Muscle of leg (tissue), 16 donors: ENCODE measurements at places on chromosomes 11 and 22.
A peak's percentile ranks its signal among the peaks of the same experiment; 100 is the strongest.

GRCh38 chr22:28208036-28208435 is 289.0 kb upstream of the PITPNB start:
- H3K27me3 ChIP-seq, result no peaks in the 10 kb centered on the region
- no peak for DNase-seq
- no peaks in the 10 kb centered on the region for H3K4me1 ChIP-seq
- H3K4me3 ChIP-seq, result no peak overlapping the region
- no peaks in the 10 kb centered on the region for H3K36me3 ChIP-seq

DNA sequence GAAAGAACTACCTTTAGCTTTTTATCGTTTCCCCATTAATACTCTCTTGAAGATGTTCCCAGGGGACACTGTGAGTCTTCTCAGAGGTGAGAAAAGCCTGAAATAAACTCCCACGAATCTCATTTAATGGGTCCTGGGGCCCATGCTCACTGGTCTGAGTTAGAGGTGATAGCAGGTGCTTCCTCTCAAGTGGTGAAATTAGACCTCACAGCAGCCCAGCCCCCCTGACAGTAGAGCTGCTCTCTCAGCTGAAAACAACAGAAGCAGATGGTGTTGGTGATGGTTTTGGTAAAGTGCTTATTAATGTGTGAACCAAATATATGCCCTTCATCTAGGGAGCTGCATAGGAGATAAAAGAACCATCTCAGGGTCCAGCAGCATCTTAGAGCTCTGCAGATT is 76.8 kb upstream of the VPREB1 start:
- H3K4me3 ChIP-seq, result no peak overlapping the region
- no peak overlapping the region for H3K27ac ChIP-seq
- H3K36me3 ChIP-seq, result no peaks in the 10 kb centered on the region
- H3K27me3 ChIP-seq, result peaks cover 21% of the 10 kb centered on the region

DNA sequence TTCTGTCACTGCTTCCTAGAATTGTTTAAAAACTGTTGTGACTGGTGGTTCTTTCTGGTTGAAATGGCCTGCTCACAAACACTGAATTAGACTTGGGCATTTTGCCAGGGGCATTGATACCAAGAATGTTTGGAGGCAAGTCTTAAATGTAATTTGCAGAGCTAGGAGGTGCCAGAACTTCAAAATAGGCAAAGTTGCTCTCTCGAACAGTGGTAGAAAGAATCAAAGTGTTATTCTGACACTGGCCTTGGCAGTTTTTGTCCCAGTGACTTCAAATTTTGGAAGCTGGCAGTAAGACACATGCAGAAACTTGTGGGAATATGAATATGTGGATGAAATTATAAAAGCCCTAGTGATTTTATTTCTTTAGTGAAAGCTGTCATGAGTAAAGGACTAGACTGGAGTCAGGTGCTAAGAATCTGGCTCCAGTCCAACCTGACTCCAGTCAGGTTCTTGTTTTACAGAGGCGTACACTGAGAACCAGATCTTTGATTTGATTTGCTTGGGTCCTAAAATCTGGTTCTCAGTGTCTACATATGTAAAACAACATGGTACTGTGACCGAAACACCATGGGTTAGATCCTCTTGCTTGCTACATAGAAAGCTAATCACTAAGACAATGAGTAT is 20.9 kb downstream of the SVIP start:
- no peaks in the 10 kb centered on the region for H3K36me3 ChIP-seq
- H3K27ac ChIP-seq, result peak overlapping the region; percentile 74
- H3K4me1 ChIP-seq, result peaks cover 3% of the 10 kb centered on the region
- DNase-seq, result no peak
- no peaks in the 10 kb centered on the region for H3K27me3 ChIP-seq

- DNase-seq, result no peak
- no peaks in the 10 kb centered on the region for H3K4me1 ChIP-seq
- no peaks in the 10 kb centered on the region for H3K27me3 ChIP-seq
These were observed 19.8 kb downstream of the GALNT18 start for GRCh38 chr11:11602011-11602410.

DNA sequence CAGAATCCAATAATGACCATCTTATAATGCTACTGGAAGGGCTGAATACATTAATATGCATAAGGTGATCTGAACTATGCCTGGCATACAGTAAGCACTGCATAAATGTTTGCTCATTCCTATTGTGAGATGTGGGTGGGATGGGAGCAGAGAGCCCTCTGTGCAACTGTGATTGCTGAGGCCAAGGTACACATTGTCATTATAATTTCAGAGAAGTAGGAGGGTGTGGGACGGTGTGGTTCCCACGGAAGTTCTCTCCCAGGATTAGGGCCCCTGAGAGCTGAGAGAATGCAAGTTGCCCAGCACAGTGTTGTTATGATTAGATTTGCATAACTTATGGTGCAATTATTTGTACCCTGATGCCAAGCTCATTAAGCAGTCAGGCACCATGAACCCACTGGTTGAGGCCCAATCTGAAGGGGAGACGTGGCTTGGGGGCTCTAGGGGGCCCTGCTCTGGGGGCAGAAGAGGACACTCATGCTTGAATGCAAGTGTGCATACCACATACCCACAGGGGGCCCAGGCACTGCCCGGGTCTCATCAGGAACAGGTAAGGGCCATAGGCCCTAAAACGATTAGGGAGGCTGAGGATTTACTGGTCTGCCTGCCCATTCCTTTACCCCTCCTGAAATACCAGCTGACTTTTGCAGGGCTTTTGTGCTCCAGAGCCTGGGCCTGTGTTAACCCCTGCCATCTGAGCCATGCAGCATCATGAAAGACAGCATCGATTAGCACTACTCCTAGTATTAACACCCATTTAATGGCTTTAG is 72.8 kb downstream of the THAP12 start:
- H3K4me3 ChIP-seq, result no peak overlapping the region
- H3K4me1 ChIP-seq, result peaks cover 25% of the 10 kb centered on the region
- peaks cover 5% of the 10 kb centered on the region for H3K27me3 ChIP-seq
- no peak overlapping the region for H3K27ac ChIP-seq
- no peaks in the 10 kb centered on the region for H3K36me3 ChIP-seq

GRCh38 chr22:49269928-49270327 is 557.7 kb downstream of the BRD1 start:
- no peak for DNase-seq
- H3K36me3 ChIP-seq, result no peaks in the 10 kb centered on the region
- no peaks in the 10 kb centered on the region for H3K4me1 ChIP-seq
- H3K27me3 ChIP-seq, result peaks cover 41% of the 10 kb centered on the region
- no peak overlapping the region for H3K27ac ChIP-seq

- no peak overlapping the region for H3K27ac ChIP-seq
- peaks cover 5% of the 10 kb centered on the region for H3K36me3 ChIP-seq
- peaks cover 8% of the 10 kb centered on the region for H3K4me1 ChIP-seq
- H3K27me3 ChIP-seq, result peaks cover 6% of the 10 kb centered on the region
- DNase-seq, result no peak
These were observed 28.3 kb downstream of the TRMU start for GRCh38 chr22:46363611-46364321.

DNA sequence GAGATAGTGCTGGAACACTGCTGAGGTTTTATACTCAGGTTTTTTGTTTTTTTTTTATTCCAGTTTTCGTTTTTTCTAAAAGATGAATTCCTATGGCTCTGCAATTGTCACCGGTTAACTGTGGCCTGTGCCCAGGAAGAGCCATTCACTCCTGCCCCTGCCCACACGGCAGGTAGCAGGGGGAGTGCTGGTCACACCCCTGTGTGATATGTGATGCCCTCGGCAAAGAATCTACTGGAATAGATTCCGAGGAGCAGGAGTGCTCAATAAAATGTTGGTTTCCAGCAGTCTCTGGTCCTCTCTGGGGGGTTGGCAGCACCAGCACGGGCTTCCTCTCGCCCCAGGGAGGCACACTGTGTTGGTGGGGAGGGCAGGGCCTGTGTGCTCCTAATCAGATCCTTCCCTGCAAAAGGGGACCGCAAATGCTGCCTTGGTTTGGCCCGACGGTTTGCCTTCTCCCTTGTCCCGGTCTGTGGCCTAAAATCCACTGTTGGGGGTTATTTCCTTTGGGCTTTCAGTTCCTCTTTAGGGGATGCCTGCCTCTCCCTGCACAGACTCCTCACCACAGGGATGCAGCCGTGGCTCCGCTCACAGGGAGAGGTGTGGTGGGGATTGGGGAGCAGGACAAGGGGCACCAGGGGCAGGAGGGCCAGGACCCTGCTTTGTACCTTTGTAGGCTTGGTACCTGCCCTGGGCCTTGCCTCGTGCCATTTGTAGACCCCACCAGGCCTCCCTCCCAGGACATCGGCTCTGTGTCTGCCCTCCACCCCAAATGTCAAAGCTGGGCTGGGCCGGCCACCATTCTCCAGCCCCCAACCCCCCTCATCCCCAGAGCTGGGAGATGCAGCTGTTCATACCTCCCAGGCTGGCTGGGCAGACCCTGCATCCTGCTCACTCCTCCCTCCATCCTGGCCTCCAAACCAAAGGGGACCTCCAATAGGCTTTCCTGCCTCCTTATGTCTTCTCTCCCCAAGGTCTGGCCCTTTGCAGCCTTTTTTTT is 13.5 kb downstream of the MCAT start:
- no peak overlapping the region for H3K4me3 ChIP-seq
- no peak for DNase-seq
- H3K27me3 ChIP-seq, result no peaks in the 10 kb centered on the region
- peaks cover 40% of the 10 kb centered on the region for H3K4me1 ChIP-seq

DNA sequence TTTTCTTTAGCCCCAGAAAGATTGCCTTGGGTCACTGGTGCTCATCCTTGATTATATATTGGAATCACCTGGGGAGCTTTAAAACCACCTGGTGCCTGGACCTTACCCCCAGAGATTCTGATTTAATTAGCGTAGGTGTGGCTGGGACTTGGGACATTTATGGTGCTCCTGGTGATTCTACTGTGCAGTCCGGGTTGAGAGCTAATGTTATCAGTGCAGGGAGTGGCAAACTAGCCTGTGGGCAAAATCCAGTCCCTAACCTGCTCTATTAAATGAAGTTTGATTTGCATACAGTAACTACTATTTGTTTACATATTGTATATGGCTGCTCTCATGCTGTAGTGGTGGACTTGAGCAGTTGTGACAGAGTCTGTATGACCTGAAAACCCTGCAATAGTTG is 134.0 kb upstream of the SORL1-AS1 start:
- no peak overlapping the region for H3K27ac ChIP-seq
- no peaks in the 10 kb centered on the region for H3K36me3 ChIP-seq
- DNase-seq, result no peak
- no peak overlapping the region for H3K4me3 ChIP-seq
- H3K4me1 ChIP-seq, result no peaks in the 10 kb centered on the region
- H3K27me3 ChIP-seq, result peaks cover 3% of the 10 kb centered on the region

DNA sequence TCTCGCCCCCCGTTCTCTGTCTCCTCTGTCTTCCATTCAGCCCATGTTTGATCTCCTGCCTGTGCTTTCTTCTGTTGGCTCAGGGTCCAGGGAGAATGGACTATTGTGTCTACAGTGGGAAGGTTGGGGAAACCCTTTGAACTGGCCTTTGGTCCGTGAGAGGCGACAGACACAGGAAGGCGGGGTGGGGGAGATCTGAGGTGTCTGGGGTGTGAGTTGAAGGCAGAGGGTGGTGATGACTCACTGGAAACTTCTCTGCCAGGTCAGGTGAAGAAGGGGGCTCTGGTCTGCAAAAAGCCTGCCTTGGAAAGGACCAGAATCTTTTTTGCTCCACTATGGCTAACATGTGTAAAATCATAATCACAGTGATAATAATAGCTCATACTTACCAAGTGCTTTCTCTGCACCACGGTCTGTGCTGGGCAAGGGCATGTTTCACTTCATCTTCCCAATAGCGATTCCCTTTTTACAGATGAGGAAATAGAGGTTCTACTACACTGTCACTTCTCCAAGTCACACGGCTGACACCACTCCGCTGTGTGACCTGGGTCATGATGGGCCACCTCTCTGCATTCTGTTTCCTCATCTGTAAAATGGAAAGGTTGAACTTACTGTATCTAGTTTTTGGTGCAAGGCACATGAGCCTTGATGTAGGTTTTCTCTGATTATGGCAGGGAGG is 99.8 kb upstream of the ALX4 start:
- no peak overlapping the region for H3K4me3 ChIP-seq
- no peaks in the 10 kb centered on the region for H3K36me3 ChIP-seq
- H3K4me1 ChIP-seq, result peaks cover 20% of the 10 kb centered on the region
- H3K27ac ChIP-seq, result no peak overlapping the region
- DNase-seq, result no peak

- H3K4me1 ChIP-seq, result peaks cover 15% of the 10 kb centered on the region
- peak; percentile 88 for DNase-seq
- H3K4me3 ChIP-seq, result no peak overlapping the region
- H3K36me3 ChIP-seq, result no peaks in the 10 kb centered on the region
- no peaks in the 10 kb centered on the region for H3K27me3 ChIP-seq
- peak overlapping the region; percentile 7 for H3K27ac ChIP-seq
These were observed 29.9 kb upstream of the LRRC32 start for GRCh38 chr11:76700177-76701100.

DNA sequence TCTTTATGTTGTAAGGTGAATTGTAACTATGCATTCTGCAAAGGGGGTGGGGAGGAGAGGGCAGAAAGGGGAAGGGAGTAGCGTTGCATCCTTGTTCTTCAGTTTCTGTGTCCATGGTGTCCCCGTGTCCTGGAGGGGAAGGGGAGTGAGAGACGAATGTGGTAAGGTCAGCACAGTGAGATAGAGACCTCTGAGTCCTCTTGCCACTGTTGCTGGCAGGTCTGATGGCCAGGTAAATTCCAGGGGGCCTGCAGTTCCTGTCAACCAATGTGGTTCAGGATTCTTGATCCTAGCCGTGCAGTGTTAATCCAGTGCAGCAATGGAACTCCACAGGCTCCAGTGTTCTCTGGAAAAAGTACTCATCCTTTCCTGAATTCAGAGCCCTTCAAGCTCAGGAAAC is 14.6 kb upstream of the ADSL start:
- DNase-seq, result no peak
- no peaks in the 10 kb centered on the region for H3K4me1 ChIP-seq
- H3K27me3 ChIP-seq, result no peaks in the 10 kb centered on the region

GRCh38 chr11:111081021-111081511 is 164.5 kb upstream of the POU2AF2 start:
- peak; percentile 94 for DNase-seq
- no peak overlapping the region for H3K4me3 ChIP-seq
- H3K4me1 ChIP-seq, result peaks cover 14% of the 10 kb centered on the region
- H3K27me3 ChIP-seq, result no peaks in the 10 kb centered on the region
- peak overlapping the region; percentile 64 for H3K27ac ChIP-seq

DNA sequence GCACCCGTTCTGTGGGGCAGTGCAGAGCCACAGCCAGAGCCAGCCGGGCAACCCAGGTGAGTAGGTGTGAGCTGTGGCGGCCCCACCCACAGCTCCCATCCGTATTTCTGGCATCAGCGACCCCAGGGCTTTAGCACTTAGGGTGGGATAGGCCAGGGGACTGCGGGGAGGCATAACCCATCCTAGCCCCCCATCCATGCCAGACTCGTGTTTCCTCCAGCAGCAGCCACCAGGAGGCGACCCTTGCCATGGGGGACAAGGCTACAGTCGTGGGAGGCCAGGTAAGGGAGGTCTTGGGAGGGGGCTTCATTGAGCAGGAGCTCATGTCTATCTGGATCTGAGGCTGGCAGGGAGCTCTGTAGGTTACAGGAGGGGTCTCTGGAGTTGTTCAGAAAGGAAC is 873 bp downstream of the OTOG start:
- peaks cover 43% of the 10 kb centered on the region for H3K27me3 ChIP-seq
- no peak overlapping the region for H3K27ac ChIP-seq
- no peaks in the 10 kb centered on the region for H3K36me3 ChIP-seq
- no peak overlapping the region for H3K4me3 ChIP-seq
- DNase-seq, result no peak

GRCh38 chr11:12573707-12574485 is 100.3 kb upstream of the TEAD1 start:
- H3K27me3 ChIP-seq, result no peaks in the 10 kb centered on the region
- no peak for DNase-seq
- no peak overlapping the region for H3K27ac ChIP-seq

GRCh38 chr11:72836111-72836510 is 21.9 kb downstream of the ATG16L2 start:
- peak overlapping the region; percentile 90 for H3K27ac ChIP-seq
- H3K4me1 ChIP-seq, result peaks cover 42% of the 10 kb centered on the region
- peaks cover 42% of the 10 kb centered on the region for H3K36me3 ChIP-seq
- no peak overlapping the region for H3K4me3 ChIP-seq
- peak; percentile 85 for DNase-seq
